ENCODE measurements at places on chromosomes 1 and 21.

DNA sequence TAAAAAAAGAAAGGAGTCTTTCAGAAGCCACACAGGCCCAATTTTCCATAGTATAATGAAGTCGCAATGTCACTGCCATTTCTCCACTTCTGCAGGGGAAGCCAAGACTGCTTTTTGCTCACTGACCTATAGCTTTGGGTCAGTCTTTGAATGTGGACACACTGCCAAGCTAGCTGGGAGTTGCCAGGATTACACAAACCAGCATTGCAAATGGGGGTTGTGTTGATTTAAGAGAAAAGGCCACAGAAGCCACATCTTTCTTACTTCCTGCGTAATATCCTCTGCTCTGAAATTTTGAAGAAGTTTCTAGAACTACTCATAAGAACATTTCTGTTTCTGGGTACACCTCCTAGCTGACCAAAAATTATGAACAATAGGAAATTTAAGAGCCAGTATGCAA is 45.8 kb upstream of the SAMSN1 start:
- DNase-seq, result no peak

DNA sequence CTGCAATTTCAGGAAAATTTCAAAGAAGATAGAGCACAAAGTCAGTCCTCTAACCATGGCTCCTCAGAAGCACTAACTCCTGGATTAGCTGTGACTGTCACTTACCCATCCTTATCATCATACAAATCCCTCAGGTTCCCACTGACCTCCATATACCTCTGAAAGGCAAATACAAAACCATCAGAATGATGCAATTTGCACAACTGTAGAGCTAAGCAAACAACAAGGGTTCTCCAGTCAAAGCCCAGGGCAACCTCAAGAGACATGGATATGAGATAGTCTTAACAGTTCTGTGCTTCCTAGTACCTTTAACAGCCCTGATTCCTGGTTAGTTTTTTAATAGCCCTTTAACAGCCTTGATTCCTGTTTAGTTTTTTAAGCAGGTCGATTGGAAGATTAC is 2.1 kb downstream of the SF3A3 start:
- DNase-seq, result no peak

DNA sequence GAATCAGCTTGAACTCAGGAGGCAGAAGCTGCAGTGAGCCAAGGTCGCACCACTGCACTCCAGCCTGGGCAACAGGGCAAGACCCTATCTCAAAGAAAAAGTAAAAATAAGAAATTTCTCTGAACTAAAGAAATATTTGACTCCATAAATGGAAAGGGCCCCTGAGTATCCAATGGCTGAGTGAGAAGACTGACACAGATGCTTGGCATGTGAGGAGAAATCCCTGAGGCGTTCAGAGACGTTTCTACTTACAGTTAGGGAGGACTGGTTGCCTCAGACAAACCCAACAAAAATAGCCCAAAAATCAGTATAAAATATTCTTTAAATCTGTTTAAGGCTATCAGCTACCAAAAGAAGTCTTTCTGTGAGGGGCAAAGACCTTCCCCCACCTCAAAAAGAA is 3.0 kb upstream of the SUMO3 start:
- DNase-seq, result no peak

DNA sequence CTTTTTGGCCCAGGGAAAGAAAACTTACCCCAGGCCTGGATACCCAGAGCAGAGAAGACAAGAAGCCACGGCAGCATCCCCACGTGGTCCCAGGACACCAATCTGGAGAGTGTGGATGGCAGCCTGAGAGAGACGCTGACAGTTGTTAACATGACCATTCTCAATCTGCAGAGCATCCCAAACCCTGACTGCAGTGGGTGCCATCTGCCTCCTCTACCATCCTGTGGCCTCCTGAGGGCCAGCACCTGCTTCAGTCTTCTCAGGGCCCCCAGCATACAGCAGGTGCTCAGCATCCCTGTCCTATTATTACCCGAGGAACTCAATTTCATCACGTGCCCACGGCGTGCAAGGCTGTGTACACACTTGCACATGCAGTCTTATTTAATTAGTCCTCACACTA is 785 bp downstream of the PGLYRP4 start:
- no peak for DNase-seq

- no peak for DNase-seq
Observed at GRCh38 chr1:109816175-109816811, 52.6 kb upstream of the EPS8L3 start.

DNA sequence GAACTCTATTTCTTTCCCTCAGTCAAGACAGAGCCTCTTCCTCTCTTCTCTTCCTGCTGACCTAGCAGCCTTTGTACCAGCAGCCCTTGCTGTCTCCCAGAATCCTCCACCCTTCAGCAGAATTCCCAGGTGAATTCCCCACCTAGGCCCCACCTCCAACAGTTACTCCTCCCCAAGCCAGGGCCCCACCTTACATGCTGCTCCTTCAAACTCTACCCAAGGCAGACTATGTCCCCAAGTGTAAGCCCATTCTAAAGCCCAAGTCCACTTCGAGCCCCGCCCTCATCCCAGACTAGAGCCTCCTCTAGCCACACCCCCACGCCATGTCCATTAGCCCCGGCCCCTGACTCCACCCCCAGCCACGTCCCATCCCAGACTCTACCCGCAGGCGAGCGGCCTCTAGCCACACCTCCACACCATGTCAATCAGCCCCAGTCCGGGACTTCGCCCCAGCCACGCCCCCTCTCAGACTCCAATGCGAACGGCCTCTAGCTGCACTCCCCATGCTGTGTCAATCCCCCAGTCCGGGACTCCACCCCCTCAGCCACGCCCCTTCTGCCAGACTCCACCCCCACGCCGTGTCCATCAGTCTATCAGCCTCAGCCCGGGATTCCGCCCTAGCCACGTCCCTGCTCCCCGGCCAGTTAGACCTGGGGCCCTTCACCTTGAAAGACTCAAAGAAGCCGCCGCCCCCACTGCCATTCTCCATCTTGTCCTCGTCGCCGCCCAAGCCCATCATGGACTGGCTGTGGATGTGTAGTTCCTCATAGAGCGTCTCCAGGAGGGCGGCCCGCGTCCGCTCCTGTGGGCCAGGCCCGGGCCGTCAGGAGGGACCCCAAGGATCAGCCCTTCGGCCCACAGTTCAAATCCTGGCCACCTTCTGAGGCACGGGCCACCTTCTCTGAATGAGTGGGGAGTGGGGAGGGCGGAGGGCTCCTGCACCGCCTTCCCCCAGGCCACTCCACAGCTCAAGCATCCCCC is 61.3 kb downstream of the RAP1GAP start:
- DNase-seq, result peak; percentile 19

DNA sequence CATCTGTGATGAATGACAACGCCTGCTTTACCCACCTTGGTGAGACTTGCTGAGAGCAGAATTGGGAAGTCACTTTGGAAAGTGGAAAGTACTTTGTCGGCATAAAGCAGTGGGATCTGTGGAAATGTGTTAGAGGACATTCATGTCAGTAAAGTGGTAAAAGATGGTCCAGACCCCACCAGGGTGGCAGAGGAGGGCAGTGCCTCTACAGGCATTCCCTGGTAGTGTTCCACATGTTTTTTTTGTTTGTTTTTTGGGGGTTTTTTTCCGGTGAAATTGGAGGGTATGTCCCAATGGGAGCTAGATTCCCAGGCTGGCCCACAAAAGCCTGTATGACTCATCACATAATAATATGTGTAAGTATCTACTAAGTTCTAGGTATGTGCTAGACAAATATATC is 80.6 kb downstream of the ELAVL4 start:
- no peak for DNase-seq

- DNase-seq, result no peak
Observed at GRCh38 chr1:58551186-58552140, 4.9 kb upstream of the OMA1 start.

DNA sequence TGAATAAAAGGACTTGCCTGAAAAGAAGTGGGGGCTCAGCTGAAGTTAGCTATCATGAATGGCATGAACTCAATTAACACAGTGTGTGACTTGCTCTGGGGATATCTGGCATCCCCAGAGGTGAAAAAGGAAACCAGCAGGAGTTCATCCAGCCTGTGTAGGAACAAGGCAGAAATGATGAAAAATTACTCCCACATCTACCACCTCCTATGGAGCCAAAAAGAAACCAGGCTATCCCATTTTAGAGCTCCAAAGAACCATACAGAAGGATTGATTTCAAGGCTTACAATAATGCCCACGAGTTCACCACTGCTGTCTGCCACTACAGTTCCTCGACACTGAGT is 25.3 kb downstream of the TP53BP2 start:
- DNase-seq, result no peak

GRCh38 chr1:110172001-110172400 is 21.7 kb downstream of the SLC6A17 start:
- DNase-seq, result no peak

DNA sequence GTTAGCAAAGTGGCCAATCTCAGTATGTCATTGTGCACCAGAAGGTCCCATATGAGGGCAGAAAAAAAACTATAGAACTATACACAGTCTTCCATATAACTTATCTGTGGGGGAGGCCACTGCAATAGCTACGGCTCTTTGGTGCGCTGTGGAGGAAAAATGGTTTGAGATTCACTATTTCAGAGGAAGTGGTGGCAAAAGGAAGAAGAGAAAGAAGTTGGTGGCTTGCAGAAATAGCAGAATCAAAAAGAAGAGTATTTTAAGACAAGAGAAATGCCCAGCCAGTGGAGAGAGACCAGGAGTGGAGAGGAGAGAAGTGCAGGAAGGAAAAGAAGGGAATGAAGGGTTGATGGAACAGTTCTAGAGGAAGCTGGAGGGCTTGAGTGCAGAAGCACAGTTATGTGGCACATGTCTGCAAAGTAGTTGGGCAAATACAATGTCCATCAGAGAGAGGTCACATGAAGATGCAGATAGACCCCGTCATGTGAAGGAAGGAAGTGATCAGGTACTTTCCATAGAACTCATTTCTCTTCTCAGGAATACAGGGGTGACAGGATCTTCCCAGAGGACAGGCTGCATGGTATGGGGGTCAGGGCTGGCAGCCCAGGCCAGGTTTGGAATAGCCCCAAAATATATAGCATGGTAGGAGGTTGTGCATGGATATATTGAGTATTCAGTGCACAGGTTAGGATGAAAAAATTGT is 64.6 kb downstream of the RUNX1 start:
- DNase-seq, result no peak

DNA sequence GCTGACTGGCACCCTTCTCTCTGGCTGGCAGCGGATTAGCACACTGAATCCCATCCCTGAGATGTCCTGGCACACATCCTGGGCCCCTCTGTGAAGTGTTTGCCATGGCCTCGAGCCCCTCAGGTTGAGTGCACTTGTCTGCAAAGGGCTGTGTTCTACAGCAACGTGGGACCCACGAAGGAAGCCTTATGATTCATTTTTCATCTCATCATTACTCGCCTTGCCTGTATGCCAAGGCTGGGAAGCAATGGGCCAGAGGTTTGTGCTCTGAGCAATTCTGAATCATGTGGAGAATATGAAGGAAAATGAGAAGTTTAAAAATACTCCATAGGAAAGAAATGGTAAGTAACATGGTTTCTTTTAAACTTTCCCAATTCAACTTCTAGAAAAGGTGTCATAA is 124.8 kb upstream of the LMO4 start:
- no peak for DNase-seq

DNA sequence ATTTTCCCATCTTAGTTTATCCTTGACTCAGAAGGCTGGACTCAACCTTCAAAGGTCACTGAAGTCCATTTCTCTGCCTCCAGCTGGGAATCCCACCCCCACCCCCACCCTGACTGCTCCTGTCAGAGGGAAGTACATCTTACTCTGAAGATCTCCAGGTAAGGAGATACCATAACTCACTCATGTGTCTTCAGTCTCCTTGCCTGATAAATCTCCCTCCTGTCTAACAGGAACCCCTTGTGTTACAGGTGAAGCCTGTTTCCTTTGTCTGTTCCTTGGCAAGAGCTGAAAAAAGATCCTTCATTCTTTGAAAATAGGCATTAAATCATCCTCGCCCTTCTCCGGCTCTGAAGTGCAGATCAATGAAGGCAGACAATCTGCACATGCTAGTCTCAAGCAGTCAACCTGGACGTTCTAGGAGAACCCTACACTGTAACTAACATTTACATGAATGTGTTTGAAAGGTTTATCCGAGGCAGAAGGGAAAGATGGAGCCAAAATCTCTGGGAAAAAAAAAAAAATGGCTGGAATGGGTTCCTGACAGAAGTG is 250.6 kb downstream of the TM2D1 start:
- no peak for DNase-seq

DNA sequence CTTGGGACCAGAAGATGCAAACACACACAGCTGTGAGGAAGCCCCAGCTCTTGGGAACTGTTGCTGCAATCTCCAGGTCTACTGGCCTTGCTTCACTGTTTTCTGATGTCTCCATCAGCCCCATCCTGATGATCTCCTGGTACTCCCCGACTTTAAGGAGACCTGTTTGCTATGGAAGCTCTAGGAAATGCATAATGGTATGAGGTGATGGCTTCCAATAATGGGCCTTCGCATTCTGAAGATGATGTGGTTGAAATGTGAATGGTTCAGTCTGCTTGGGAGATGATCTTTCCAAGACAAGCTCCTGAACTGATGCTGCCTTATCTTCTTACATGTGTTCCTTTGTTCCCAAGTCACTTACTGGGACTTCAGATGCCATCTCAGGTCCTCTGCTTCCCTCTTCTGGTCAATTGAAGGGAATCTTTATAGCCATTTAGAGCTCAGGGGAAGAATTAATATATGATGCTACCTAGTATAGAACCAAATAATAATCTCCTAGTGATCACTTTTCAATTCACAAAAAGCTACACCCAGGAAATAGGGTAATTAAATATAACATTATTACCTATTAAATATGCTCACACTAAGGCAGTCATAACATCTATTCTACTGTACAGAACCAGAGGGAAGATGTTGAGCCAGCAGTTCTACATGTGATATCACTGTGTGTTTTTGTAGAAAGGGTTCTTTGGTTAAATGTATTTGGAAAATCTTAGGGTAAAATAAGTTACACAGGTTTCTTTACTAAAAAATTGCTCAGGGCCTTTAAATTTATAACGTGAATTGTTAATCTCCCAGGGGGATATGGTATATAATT is 73.9 kb upstream of the VTCN1 start:
- no peak for DNase-seq

DNA sequence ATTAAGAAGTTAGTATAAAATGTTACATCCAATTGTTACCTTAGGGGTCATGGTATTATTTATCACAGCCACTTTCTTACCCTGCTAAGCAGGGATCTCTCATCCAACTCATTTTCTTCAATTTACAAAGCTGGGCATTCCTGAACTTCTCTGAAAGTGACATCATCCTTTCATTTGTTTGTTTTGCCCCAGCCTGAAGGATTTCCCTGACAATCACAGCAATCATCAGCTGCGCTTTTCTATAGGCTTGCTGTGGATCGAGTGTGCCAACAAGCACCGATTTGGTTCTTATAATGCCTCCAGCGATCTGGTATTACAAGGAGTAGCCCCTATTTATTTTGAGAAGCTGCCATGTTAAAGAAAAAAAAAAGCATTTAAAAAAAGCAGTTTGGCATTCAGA is 240.2 kb downstream of the USH2A start:
- DNase-seq, result no peak

DNA sequence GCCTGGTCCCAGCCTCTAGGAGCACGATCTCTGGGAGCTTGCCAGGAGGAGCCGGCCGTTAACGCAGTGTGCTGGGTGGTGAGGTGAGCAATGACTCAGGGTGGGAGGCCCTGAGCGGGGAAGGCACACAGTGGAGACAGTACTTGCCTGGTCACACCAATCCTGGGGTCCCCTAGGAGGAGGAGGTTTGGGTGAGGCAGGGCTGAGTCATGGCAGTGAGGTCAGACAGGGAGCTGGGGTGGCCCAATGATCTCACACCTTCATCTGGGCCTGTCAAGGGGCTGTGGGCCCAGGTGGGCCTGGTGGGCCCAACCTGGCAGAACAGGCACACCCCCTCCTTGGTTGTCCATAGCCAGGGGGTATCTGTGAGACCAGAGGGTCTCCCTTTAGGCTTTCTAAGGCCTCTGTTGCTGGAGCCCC is 8.6 kb upstream of the EDN2 start:
- no peak for DNase-seq

Measured in activated CD4-positive, CD25-positive, alpha-beta regulatory T cell (primary cell).